ENCODE measurements at places on chromosomes 6 and 20.

- DNase-seq, result no peak
Observed at GRCh38 chr6:46513533-46513932, 22.3 kb upstream of the RCAN2 start.

GRCh38 chr20:11178946-11179654 is 505.3 kb upstream of the JAG1 start:
- DNase-seq, result no peak

DNA sequence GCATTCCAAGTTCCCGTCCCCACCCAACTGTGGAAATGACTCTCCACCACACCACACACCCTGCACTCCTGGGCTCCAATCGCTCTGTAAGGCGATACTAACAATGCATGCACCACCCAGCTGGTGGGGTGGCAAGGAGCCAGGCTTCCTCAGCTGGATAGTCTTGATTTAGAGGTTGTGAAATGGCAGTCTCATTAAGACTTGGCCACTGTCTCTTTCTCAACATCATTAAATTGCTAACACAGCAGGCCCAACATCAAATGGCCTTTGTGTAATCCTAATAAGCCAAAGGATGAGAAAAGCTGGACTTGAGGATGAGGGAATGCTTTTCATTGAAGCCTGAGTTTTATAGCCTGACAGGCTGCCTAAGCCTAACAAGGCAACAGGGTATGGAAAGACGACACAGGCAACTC is 223.7 kb downstream of the GMDS start:
- DNase-seq, result peak; percentile 93

- no peak for DNase-seq
Observed at GRCh38 chr6:4640139-4640538, 136.1 kb upstream of the CDYL start.

DNA sequence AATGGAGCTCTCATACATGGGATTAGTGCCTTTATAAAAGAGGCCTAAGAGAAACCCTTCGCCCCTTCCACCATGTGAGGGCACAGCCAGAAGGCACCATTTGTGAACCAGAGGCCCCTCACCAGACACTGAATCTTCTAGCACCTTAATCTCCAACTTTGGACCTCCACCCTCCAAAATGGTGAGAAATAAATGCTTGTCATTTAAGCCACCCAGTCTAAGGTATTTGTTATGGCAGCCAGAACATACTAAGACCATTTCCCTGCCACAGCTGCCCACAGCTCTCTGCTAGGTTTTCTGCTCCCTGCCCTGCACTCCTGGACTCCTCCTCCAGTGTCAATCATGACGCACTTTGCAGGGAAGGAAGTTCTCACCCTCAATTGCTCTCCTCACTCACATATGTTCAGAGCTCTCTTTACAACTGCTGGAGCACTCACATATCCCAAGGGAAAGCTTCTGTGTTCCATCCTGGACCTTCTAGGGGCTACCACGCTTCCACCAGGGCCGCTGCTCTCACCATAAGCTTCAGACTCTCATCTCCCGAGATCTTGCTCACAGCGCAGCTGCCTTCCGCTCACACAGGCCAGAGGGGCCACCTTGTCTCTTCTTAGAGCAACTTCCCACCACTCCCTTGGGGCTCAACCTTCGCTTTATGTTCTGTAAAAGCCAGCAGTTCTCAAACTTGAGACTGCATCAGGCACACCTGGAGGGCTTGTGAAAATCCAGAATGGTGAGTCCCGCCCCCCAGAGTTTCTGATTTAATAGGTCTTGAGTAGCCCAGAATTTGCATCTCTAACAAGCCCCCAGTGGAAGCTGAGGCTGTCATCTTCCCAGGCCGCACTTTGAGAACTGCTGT is 1.6 kb upstream of the LY86 start:
- DNase-seq, result no peak

DNA sequence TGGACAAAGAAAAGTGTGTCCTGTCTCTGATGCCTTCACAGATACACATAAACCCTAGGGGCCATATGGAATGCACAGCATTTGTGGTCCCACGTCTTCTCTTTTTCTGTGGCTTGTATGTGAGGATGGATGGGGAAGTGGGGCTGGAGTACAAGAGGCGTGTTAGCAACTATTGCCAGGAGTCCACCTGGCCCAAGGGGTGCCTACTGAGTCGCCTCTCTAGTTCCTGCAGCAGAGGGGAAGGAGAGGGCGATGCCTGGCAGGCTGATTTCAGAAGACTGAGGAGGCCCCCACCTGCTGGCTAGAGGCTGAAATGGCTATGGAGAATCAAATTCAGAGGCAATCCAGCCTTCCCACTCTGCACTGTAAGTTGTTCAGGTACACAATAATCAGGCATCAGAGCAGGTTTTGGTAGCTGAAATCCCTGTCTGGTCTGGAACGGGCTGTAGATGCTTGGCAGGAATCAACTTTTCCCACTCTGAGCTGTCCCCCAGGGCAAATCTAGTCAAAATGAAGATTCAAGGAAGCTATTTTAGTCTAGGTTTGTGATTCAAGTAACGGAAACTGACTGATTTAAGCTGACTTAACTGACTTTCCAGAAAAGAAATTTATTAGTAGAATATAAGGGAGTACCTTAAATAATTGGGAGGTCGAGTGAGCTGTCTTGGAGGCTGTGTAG is 14.9 kb upstream of the PPARD start:
- DNase-seq, result peak; percentile 65

DNA sequence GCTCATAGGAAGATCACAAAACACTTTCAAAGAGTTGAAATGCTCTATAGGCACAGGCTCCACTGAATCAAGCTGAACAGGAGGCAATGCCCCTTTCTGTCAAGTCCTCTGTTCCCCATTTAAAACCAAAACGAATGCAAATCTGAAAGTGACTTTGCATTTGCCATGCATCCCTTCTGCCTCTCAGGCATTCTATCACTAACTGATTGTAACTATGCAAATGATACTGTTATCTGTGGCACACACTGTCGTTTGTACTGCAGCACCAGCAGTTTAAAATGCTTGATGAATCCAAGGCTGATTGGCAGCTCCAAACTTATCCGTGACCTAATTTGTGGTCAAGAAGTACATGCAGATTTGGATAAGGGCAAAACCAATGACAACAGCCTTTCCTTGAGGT is 1067.5 kb upstream of the MAP3K7 start:
- DNase-seq, result peak; percentile 67

DNA sequence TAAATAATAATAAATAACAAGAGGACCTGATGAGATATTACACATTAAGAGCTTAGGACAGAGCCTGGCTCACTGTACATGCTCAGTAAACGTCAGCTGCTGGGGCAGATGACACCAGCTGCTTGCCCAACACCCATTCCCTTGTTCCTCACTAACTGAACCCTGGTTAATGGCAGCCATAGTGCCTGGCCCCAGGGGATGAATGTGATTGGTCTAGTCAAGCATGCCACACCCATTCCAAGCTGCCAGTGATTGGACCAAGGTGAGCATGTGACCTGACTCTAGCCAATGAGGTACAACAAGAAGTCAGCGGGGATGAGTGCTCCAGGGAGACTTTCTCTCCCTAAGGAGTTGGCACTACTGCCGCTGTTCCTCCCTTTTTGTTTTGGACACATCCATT is 85.1 kb upstream of the PTPN1 start:
- no peak for DNase-seq

DNA sequence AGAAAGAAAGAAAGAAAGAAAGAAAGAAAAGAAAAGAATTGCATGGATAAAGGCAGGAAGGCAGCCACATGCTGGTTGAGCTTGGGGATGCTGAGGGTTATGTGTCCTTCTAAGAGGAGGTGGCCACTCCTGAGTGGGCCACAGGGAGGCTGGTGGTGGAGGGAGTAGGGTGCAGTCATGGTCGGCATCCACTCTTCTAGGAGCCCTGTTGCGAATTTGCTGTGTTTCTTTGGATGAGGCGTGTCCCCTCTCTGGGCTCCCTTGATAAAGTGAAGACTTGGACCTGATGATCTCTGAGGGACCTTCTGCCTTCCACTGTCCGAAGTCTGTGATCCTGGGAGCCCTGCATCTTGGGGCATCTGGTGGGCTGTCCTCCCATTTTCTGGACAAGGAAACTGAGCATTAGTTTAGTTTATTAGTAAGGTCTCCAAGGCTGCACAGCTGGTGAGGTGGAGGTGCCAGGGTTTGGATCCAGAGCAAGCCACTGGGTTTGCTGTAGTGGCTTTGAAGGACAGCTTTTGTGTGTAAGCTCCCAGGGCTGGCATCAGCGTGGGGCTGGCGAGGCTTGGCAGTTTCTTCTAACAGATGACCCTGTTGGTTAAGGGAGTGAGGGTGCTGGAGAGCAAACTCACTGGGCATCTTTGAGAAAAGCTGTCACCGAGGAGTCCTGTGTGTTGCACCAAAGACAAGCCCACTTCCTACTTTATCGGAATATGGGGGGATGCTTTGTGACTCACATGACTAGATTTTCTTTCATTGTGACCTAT is 4.3 kb downstream of the DLGAP4 start:
- no peak for DNase-seq

DNA sequence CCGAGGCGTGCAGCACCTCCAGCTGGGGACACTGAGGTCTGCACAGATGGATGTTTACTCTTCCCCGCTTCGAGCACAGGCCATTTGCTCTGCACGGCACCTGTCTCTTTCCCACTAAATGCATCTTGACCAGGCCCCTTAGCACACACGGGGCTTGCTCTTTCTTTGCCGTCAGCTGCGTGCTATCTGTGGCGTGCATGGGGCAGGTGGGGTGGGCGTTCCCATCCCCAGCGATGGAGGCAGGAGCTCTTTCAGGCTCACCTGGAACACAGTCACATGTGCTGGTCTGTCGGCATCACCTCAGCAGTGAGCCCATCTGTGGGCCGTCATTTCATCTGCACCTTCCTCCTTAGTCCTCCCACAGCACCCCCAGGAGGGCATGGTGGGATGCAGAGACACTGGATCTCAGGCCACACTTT is 35.1 kb downstream of the RBM38 start:
- peak; percentile 86 for DNase-seq

DNA sequence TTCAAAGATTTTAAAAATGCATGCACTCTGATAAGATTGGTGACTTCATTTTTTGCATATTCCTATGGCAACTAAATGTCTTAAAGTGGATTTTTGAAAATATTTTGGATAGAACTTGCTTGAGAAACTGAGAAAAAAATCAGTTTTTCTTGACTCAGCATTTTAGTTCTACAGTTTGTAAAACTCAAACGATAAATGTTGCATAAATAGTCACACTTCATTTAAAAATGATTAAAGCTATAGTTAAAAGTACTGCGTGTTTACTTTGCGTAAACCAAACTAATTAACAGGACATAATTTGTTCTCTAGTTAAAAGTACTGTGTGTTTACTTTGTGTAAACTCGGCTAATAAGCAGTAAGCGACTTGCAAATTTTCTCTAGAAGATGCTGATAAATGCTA is 28.3 kb upstream of the MEI4 start:
- no peak for DNase-seq
